Cortex of kidney (tissue), 1 donor: ENCODE measurements at places on chromosomes 5 and 9.

GRCh38 chr5:36894954-36895353, 18.4 kb downstream of the NIPBL start:
- DNase-seq, result no peak

DNA sequence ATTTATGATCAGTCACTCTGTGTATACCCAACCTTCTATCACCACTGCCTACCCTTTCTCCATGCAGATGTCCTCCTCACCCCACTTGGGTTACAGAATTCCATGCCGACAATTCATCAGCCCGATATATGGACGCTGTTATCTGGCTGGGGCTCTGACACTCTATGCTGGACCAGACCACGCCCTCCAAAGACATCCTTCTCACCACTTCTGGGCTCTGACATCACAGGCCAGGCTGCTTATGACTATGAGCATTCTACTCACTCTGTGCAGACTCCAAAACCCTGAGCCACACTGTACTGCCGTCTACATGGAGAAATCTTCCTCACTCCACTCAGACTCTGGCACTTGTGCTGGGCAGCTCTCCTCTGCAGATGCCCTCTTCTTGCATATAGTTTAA, 7.6 kb upstream of the AK3 start:
- no peak for DNase-seq

DNA sequence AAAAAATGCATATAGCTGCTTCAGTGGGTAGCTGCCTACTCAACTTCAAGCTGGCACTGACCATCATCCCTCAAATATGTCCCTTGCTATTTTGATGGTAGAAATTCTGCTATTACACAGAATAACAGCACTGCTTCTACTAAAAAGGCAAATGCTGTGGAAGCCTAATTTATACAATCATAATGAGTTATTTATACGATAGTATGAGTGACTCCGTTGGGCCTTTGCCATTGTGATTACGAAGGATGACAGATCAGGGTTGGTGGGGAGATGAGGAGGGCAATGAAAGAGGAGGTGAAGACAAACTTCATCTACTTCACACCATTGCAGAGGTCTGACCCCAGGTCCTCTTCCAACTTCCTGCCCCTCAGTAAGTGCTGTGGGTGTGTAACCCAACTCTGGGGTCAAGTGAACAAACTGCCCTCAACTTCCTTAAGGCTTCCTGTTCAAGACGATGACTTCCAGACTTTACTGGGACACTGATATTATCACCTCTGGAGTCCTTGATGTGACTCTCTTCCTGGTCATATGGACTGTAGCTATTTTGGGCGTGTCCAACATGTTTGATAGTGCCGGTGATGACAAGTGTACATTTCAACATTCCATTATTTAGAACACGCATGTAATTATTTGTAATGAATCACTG, 74.1 kb upstream of the RPS23 start:
- DNase-seq, result no peak

- DNase-seq, result no peak
These were observed 57.5 kb upstream of the ZSWIM6 start for GRCh38 chr5:61274511-61274911.

- no peak for DNase-seq
These were observed 116.4 kb upstream of the SPDL1 start for GRCh38 chr5:169467041-169467771.

DNA sequence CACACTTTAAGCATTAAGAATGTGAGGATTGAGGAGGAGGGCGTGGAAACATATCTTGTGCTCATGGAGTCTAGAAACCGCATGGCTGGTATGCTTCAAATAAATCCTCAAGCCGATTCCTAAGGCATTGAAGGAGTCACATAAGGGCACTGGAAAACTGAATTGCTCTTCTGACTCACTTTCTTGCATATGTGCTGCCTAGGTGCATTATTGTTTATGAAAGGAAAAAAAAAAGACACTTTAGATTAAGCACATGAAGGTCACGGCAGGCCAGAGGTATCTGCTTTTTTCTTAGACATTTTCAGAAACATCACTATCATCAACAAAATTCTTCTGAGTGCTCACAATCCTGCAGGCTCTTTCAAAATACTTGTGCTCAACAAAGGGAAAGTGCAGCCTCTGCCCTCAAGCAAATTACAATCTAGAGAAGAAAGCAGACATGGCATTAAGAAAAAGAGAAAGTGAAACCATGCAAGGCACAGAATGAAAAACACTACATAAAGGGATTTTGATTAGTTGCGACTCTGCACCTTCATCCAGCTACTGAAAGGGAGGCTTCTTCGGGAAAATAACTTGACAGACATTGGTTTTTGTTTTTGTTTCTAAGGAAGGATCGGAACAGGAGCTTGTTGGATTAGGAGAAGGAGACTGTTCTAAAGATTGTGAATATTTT, 2117.6 kb downstream of the MAT2B start:
- DNase-seq, result no peak

- DNase-seq, result no peak
These were observed 390.8 kb upstream of the PTGER4 start for GRCh38 chr5:40288800-40289485.

DNA sequence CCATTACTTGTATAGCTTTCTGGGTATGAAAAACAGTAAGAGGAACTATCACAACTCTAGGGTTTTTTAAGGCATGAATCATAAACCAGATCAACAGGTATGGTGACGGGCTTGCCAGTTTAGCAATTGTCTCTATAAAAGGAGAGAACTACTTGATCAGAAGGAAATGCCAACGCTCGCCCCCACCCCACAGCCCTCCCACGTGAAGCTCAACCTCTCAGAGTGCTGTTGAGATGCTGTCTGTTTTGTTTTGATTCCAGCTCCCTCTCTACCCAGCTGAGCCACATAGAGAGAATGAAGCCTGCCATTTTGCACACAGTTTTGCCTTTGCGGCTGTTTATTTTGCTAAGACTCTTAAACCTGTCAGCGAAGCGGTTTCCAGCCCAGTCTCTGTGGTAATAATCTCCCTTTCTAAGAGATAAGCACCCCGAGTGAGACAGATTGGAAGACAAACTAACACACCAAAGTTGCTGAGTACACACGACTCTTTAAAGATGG, 257.9 kb upstream of the ANKRD55 start:
- DNase-seq, result no peak

DNA sequence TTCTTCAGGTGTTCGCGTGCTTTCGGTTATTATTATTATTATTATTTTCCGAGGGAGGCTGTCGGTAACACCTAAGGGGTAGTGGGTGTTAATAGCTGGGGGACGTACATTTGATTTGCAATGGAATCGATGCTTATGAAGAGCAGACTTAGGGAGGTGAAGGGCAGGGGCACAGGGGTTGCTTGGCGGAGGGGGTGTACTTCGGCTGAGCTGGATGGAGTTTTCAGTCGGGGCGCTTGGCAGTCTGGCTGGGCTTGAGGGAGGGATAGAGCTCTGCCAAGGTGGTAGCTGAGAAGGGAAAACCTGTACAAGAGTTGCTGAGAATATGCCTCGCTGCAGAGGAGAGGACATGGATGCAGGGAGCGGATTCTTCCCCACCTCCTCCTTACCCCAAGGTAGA, 617 bp upstream of the PTPRD start:
- DNase-seq, result no peak

DNA sequence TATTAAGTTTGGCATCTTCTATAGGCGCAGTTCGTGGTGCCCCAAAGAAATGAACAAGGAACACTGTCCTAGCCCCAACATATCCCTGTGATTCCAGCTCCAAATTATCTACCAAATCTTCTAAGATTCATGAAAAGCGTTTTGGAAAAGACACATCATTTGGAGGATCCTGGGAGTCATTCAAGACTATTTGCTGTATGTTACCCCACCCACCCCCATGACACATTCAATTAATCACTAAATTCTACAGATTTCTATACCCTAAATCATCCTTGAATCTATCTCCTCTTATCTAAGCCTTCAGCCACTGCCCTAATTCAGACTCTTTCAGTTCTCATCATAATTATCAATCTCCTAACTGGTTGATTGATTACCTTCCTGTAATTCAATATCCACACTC, 5.5 kb upstream of the RUSC2 start:
- no peak for DNase-seq

GRCh38 chr9:120882935-120883607, 6.1 kb upstream of the PHF19 start:
- no peak for DNase-seq

GRCh38 chr9:86098824-86099700, at the start of gene GOLM1:
GOLM1 (minus strand) TSS chr9:86099558; CDS start chr9:86079320, 20,238 bp downstream.
- DNase-seq, result no peak

DNA sequence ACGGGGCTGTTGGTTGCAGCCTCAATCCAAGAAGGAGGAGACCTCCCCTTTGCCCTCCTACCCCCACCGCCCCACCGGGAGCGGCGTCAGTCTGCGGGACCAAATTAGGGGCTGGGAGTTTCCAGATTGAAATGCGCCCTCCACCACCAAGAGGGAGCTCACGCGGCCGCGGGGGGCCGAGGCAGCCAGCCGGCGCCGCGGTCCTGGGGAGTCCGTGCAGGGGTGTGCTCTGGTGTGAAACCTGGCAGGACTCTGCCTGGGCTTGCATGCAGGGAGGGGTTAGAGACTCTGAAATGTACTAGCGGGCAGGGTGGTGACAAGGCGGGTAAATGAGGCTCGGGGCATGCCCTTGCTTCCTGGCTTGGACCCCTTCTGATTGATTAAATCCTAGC, 989 bp upstream of the FBN2 start:
- DNase-seq, result no peak

DNA sequence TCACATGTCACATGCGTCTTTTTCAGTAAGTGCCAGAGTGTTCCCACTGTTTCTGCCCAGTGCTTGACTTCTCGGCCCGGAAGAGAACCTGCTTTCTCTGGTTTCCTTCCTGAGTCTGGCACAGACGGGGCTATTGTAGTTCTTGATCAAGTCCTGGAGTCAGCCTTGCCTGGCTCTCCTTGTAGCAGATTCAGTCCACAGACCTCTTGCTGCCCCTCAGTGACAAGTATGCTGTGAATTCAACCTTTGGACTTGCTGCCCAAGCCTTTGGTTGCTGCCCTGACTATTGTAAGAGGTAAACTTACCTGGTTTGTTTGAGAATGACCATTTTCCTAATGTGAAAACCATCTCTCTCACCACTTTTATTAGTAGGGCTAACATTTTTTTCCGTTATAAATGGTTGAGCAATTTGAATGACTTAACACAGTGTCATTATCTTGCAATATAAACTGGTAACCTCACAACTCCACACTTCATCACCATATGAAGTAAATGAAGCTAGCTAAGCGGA, 24.7 kb downstream of the ZBTB34 start:
- DNase-seq, result no peak
